ENCODE measurements at places on chromosomes 12 and 14.

GRCh38 chr12:12195516-12195915 lies 71.3 kb downstream of the LRP6 start:
- DNase-seq = no peak

DNA sequence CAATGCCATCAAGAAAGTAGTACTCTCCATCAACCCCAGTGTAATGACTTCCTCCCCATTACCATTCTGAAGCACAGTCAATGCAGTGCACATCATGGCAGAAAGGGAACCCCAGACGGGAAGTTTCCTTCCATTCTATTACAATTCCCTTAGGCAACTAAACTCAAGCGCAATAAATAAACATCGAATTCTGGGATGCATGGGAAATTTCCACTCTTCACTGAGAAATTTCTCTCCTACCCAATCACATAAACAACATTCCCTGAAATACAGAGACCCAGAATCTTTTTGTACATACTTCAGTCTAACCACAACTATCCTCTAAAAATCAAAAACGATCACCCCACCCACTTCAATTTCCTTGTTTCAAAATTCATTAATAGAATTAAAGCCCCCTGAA lies 20.0 kb downstream of the SARNP start:
- DNase-seq = no peak

GRCh38 chr14:78598046-78598920 lies 428.1 kb downstream of the NRXN3 start:
- peak; percentile 32 for DNase-seq

DNA sequence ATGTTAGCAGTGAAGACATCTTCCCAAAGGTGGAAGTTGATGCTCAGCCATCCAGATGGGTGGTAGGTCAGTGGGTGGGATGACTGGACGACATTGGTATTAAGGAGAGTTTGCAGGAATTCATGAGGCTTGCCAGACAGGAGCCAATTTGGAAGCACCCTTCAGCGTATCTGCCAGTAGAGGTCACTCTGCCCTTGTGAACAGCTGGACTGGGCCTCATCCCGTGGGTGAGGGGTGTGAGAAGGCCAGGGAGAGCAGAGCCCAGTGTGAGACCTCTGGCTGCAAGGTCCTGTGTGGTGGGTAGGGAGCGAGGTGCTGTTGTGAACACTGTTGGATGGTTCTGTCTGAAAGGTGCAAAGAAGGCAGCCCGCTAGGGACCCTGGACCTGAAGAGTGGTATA lies 37.7 kb downstream of the SLC5A8 start:
- no peak for DNase-seq

GRCh38 chr12:69179786-69180185 lies 59.6 kb upstream of the CPSF6 start:
- no peak for DNase-seq

DNA sequence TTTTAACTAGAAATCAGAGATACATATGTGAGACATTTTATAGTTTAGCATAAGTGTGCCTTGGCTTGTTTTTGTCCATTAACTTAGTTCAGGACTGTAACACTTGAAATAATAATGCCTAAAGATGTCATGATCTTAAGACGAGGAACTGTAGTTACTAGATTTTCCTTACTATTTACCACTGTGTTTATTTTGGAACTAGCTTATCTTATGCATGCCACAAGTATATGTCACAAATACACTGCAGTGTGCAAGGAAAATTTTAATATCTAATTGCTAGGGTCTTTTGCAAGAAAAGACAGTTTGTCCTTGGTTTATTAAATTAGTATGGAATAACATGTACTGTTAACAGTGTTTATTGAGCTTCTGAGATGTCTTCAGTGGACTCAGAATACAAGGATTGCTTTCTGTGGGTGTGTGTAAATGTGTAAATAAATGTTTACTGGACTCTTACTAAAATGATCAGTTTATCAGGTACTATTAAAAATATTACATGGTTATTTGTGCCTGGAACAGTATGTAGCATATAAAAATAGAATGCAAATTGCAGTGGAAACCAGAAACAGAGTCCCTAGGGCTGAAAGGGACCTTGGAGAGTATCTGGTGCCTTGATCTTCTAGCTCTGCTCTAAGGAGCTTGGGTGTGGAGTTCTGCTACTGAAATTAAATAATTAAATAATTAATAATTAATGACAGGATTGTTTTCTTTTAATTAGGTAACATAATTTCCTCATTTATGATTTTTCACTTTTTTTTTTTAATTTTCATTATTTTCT lies 58.1 kb downstream of the FGD4 start:
- no peak for DNase-seq

GRCh38 chr12:121352682-121353018 lies 439 bp upstream of the ANAPC5 start:
- no peak for DNase-seq

DNA sequence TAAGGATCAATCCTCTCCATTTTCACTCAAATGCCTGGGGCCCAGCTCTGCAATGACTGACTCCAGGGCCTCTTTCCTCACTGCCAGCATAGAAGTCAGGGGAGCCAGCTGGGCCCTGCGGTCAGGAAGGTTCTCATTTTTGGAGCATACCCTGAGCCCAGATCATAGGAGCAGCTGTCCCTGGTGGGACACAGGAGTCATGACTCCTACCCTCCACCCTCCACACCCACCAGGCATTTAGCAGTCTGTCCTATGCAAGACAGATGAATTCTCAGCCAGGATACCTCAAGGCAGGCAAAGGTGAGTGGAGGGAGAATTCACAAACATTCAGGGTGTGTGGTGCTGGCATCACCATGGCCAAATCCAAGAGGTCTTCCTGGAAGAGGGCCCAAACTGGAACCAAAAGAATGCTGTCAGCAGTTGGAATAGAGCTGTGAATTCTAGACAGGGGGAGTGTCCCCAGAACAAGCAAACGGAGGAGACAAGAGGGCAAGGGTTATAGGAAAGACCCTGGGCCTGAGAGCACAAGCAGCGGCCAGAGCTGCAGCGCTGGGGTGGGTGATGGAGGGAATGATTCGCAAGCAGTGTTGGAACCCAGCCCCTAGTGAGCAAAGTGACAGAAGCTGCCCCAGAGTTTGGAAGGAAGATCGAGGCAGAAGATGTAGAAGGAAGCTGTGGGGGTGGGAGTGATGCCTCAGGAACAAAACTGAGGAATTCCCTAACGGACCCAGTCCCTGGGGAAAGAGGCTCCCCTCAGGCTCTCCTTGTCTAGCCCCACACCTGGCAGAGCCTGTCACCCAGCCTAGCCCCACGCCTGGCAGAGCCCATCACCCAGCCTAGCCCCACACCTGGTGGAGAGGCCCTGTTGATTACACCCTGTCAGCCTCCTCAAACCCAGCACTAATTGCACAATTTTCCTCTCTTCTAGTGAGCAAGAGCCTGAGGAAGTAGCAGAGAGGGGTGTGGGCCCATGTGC lies 4.5 kb upstream of the REM2 start:
- DNase-seq = no peak

- DNase-seq = no peak
These were observed 3.0 kb upstream of the HOXC10 start for GRCh38 chr12:53981634-53982565.

- no peak for DNase-seq
These were observed 3.1 kb downstream of the PKP2 start for GRCh38 chr12:32893458-32893857.

- DNase-seq = no peak
These were observed 479.0 kb upstream of the SYT1 start for GRCh38 chr12:78385541-78385940.

- no peak for DNase-seq
These were observed 523 bp downstream of the GTF2H3 start for GRCh38 chr12:123634142-123634561.

DNA sequence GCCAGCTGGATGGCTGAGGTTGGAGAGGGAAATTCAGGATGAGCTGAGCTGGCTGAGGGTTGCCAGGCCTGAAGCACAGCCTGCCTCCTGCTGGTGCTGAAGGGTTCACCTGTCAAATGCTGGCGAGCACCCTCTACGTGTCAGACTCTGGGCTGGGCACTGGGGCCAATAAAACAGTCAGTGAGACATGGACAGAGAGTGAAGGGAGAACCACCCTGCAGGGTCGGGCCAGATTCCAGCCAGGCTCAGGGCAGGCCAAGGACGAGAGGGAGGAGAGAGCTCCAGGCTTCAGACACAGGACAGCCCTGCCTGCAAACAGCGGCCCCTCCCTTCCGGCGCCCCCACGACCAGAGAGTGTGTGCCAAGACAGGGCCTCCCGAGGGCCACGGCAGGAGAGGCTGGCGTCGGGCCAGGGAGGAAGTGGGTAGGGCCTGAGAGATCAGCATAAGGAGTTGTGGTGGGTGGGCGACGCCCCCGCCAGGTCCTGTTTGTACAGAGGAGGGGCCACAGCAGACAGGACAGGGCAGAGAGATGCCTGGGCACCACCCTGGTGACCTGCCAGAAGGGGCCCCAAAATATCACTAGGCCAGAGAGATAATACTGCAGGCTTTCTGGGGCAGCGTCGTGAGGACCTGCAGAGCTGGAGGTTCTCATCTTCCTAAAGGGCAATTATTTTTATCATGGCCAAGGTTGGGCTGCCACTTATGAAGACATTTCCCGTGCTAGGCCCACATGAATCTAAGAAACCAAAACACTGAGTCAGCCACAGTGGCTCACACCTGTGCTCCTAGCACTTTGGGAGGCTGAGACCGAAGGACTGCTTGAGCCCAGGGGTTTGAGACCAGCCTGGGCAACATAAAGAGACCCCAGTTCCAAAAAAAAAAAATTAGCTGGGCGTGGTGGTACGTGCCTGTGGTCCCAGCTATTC lies 73.1 kb upstream of the GPR68 start:
- no peak for DNase-seq

DNA sequence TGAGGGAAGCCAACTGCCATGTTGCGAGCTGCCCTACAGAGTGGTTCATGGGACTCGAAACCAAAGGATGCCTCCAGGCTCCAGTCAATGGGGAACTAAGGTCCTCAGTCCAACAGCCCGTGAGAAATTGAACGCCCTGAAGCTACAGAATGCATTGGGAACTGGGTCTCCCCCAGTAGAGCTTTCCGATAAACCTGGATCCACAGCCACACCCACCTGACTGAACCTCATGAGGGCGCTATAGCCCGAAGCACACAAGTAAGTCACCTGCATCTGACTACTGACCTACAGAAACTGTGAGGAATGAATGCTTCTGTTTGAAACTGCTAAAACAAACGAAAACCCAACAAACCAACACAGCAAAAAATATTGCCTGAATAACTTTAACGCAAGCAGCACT lies 1297.7 kb downstream of the AACS start:
- no peak for DNase-seq

GRCh38 chr12:28232211-28232928 lies 42.1 kb downstream of the CCDC91 start:
- DNase-seq = no peak

GRCh38 chr12:38465020-38465419 lies 148.4 kb downstream of the ALG10B start:
- DNase-seq = no peak

DNA sequence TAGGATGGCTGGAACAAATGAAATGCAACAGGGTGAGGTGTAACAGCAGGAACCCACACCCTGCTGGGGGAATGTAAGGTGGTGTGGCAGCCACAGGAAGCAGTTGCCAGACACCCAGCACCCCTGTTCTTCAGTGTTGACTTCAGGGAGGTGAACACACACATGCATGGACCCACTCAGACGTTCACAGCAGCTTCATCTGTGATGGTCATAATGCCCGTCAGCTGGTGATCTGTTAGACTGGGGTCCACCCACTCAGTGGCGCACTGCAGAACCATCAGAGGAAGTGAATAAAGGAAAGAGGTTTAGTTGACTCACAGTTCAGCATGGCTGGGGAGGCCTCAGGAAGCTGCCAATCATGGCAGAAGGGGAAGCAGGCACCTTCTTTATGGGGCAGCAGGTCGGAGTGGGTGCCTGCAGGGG lies 22.7 kb upstream of the TEX22 start:
- DNase-seq = no peak

GRCh38 chr14:55129428-55130195 lies 560 bp downstream of the LGALS3 start:
- DNase-seq = peak; percentile 73

GRCh38 chr12:1161197-1161596 lies 170.2 kb downstream of the ERC1 start:
- no peak for DNase-seq

GRCh38 chr12:127677537-127678131 lies 589.3 kb upstream of the TMEM132C start:
- DNase-seq = peak; percentile 38

All from GM12891 (cell line).